Hematopoietic multipotent progenitor cell treated with erythropoietin and hydrocortisone succinate and interleukin-3 and kit ligand, for 15 days (in vitro differentiated cells): ENCODE measurements at places on chromosomes 6 and 20.

DNA sequence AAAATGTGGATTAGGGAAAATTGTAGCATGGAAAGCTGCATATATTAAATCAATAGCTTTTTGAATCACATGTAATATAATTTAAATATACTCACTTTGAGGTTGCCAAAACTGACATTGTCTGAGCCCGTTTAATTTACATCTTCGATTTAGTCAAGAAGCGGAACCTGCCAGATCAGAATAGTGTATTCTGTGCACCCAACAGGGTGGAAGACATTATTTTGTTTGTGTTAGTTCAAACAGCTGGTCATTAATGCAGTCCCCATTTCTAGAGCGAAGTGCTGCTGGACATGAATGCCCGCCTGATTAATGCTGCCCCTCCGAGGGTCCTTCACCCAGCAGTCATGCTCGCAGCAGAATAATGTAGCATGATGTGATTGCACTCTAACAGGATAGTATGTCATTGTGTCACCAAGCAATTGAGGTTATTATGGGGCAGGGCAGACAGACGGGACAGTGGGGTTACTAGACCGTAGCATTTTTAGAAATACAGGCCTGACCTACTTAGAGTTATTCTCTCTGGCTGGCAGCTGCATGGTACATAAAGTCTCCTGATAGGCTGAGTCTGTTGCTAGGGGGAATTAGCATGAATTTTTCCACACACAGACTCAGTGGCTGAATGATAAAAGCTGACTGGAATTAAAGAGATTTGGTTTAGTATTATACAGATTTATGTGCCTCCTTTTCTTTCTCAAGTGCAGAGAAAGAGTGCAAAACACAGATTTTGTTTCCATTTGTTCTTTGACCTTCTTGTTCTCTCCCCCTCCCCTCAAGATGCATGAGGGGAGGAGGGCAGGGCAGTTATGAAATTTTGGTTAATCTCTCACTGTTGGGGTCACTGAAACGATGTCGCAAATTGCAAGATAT, 147.1 kb downstream of the PRL start:
- DNase-seq = no peak

- no peak for DNase-seq
Observed at GRCh38 chr20:47790580-47790965, 5.3 kb upstream of the SULF2 start.

DNA sequence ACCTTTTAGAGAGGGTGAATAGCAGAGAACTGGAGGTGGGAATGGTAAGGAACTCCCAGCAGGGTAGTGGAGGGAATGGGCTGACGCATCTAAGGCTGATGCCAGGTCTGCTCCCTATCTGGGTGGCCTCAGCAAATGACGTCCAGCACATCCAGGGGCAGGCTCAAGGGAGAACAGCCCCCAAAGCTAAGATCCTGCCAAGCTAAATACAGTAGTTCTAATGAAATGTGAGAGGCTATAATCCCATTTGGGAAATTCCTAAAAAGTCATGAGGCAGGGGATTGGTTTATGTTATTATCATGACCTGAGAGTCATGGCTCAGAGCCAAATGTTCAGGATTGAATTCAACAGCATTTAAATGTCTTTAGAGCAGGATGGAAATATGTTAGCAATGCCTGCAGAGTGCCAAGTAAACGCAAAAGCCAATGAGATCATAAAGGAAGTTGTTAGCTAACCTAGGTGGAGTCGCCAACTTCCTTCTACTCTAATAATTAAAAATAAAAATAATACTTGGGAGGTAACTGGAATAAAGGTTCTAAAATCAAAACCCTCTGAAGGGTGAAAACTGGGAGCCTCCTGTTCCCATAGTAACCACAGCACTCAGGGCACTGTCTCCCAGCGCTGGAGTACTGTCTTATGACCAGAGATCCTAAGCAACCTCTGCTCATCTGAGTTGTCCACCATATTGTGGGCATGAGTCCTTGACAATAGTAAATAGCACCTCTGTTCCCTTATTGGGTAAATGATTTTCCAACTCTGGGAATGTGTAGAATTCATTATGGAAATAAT, 34.8 kb downstream of the IYD start:
- no peak for DNase-seq

GRCh38 chr20:62208795-62209755, 11.0 kb downstream of the HRH3 start:
- no peak for DNase-seq

DNA sequence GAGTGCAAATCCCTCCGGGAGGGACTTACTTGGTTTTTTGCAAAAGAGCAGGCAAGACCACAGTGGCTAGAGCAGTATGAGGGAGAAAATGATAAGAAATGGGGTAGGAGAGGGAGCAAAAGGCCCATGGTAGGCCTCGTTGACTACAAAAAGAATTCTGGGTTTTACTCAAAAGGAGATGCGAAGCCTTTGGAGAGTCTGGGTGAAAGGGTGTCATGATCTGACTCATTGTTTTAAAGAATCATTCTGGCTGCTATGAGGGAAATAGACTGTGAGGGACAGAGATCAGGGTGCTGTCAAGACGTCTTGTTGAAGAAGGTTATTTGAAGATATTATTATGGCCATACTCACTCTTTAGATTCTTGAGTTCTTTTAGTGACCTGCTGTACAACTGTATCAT, 13.0 kb downstream of the TBC1D32 start:
- no peak for DNase-seq

DNA sequence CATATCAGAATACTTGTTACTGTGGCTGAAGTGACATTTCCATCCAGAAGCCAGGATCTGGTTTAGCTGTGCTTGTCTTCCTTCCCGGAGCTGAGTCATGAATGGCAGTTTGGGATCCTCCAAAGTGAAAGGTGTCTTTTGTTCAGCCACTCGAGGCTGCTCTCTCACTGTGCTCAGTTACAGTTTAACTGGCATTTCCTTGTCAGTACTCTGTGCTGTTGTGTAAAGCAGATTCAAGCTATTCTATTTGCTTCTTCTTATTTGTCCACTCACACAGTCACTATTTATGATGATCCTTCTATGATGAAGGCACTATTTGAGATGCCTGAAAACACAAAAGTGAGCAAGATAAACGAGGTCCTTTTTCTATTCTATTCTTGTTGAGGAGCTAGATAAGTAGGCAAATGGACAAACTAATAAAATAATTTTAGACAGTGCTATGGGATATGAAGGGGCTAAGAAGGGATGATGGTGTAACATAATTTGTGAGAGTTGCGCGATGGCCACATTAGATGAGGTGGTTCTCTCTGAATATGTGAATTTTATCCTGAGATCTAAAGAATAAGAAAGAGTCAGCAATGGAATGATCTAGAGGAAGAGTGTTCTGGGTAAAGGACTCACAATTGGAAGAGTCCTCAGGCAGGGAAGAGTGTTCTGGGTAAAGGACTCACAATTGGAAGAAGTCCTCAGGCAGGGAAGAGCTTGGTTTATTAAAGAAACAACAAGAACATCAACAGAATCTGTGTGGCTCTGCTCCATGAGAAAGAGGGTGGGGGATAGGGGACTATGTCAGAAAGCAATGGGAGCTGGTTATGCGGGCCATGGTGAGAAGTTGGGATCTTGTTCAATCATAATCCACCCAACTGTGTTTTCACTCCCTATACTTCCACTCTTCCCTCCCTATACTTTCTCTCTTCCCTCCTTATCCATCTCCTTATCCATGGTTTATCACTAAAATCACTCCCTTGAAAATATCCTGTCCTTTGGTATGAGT, 40.1 kb downstream of the CYP24A1 start:
- DNase-seq = no peak

DNA sequence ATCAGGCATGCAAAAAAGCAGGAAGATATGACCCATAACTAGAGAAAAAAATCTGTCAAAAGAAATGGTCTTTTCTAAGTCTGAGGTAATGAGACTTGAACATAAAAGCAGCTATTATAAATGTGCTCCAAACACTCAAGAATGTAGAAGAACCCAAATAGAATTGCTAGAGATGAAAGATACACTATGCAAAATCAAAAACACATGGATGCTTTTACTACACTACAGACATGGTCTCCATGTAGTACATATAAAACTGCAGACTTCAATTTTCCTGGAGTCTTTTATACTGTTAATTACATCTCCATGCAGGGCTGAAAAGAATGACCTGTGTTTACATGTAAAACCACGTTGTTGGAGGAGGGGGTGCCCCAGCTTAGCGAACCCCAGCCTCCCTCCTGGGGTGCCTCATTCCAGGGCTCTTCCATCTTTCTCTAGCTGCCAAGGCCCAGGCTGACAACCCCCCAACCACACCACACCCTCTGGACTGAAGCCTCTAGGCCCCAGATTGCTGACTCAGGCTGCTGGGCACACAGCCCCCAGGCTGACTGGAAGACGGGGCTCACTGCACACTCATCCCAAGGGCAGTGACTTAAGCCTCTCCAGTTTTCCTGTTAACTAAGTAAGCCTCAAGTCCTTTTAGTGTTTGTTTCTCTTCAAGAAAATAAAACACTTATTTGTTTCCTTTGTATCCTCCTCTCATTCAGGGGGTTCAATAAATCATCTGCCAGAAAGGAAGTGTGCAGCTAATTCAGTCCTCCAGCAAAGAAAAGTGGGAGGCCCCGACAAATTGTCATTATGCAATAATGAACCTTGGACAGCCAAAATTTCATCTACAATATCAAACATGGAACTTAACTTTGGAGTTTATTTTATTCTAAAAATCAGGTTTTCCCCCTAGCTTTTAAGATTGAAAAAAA, 26.0 kb upstream of the PLAGL1 start:
- no peak for DNase-seq

GRCh38 chr20:53828682-53829254, 235.1 kb upstream of the ZNF217 start:
- DNase-seq = no peak

DNA sequence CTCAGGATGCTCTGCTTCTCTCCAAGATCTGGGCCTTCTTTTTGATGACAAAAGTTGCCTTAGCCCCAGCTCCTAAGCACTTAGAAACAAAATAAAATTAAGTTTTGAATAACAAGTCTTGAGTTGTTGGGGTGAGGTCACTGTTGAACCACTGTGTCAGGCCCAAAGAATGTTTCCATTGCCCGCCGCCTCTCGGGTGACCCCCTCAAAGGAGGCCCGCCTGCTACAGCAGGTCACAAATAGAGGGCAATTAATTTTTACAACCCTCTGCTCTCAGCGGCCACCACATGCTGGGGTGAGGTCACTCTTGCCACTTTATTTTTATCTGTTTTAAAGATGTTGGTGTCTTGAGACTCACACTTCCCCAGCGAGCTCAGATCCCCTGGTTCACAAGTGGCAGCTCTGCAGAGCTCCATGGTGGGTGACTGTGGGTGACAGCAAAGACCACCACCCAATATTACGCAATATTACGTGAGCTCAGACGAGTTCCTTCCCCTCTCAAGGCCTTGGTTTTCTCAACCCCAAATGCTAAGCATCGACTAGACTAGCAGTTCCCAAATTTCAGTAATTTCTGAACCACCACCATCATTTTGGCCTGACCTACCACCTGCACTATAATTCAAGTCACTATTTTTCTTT, 247.7 kb upstream of the PMEPA1 start:
- no peak for DNase-seq

DNA sequence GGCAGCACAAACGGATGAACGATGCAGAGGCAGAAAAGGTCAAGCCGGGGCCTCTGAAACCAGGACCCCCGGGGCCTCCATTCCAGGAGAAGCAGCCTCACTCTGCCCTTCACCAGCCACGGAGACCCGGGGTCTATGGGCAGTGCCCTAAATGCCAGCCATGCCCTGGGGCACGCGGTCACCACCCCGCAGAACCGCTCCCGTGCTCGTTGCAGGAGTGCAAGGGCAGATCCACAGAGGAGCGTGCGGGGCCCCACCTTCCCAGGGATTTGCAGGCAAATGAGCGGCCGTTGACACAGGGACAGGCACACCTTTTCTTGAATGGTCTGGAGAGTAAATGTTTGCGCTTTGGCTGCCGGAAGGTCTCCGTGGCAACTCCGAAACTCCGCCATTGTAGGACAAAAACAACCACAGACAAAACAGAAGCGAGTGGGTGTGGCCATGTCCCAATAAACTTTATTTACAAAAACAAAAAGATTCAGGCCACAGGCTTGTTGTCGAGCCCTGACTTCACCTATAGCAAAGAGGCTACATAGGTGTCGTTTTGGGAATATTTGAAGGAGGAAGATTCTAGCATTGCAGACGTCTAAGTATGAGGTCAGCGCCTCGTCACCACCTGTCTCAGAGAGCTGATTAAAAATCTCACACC, 163.3 kb downstream of the TAF4 start:
- no peak for DNase-seq

GRCh38 chr6:116314218-116314617, 34.5 kb upstream of the TSPYL1 start:
- no peak for DNase-seq

GRCh38 chr6:93896081-93896480, 476.7 kb upstream of the EPHA7 start:
- no peak for DNase-seq

- DNase-seq = no peak
Observed at GRCh38 chr6:114556846-114557488, 214.1 kb upstream of the HS3ST5 start.

DNA sequence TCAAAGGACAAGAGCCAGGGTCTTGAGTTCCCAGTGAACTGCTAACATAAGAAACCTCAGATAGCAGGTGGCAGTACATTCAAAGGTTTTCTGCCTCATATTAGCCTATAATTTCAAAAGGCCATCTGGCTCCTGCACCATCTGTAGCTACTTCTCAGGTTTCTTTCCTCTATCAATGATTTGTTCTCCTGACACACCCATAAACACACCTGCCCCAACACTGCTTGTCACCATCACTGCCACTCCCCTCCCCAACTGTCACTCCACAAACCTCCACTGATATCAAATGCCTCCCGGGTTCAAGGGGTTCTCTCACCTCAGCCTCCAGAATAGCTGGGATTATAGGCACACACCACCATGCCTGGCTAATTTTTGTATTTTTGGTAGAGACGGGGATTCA, 152.7 kb upstream of the SLC22A16 start:
- DNase-seq = no peak

GRCh38 chr6:3117912-3118352, 579 bp upstream of the BPHL start:
- no peak for DNase-seq

DNA sequence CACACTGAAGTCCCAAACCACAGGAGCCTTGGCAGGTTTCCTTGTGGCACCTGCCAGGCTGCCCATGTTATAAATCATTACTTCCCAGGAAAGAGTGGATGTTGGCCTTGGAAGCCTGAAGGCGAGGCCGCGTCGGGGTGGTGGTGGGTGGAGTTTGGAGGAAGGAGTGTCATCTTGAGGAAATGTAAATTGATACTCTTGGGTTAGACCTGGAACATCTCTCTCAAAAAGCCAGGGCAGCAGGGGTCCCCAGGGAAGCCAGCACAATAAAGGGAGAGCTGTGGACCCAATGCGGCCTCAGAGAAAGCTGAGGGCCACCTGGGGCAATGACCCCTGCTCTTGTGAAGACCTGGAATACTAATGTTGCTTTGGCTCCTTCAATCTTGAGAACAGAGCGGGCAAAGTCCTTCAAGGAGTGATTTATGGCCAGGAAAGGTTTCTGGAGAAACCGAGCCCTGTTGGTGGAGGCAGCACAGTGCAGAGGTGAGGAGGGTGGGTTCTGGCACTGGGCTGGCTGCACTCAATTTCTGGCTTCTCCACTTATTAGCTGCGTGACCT, 26.3 kb upstream of the TRAF3IP2 start:
- DNase-seq = no peak

- no peak for DNase-seq
Observed at GRCh38 chr20:21643417-21643816, 62.0 kb upstream of the PAX1 start.

- no peak for DNase-seq
Observed at GRCh38 chr6:75748003-75748742, 866 bp upstream of the MYO6 start.

- DNase-seq = no peak
Observed at GRCh38 chr6:154386848-154387717, 30.5 kb upstream of the IPCEF1 start.
